ENCODE measurements at places on chromosomes 7 and 10.

DNA sequence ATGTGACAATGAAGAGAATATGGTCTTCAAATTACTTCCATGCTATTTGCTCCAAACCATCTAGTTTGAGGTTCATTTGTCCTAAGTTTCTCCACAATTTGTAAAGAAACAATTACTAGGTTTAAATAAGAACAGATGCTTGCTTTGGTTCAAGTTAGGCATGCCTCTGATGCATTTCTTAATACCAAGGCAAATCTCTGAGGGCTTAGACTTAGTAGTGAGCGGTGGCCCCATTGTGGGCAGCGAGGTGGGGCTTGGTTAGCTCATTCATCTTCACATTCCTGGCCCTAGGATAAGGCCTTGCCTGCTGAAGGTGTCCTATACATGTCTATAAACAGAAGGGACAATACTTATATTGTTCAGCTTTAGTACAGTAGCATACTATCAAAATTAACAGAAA lies 52.4 kb upstream of the RHEB start:
- DNase-seq = no peak

DNA sequence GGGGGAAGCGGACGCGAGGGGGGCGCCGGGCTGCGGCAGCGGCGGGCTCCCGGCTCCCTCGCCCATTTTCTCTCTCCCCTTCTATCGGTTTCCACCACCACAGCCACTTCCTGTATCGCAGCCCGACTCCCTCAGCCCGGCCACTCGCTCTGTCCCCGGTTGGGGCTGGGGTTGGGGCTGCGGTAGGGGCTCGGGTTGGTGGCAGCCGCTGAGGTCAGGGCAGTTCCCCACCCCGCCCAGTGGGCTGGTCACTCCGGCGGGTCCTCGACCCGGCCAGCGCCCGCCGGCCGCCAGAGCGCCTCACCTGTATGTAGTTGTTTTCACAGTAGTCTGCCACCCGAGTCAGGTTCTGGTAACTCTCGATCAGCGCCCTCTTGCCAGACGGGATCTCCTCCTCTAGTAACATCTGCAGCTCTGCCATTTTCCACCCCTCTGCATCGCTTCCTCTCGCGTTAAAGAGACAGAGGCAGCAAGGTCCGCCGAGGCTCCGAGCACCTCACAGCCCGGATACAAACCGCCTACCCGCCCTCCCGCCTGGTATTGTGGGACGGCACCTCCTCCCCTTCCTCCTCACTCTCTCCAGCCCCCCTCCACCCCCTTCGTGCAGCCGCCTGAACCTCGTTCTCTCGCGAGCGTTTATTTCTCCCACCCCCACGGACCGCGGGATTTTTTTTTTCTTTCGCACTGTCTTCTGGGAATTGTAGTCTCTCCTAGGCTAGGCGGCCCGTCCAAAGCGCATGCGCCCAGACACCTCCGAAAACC lies at the start of gene ABI1:
Gene ABI1 (minus strand): TSS at position 516 of the 762 bp plus-strand sequence. CDS start 95 bp downstream, at position 421.
- peak; percentile 98 for DNase-seq

GRCh38 chr7:14888962-14889361 lies 13.6 kb downstream of the DGKB start:
- no peak for DNase-seq

DNA sequence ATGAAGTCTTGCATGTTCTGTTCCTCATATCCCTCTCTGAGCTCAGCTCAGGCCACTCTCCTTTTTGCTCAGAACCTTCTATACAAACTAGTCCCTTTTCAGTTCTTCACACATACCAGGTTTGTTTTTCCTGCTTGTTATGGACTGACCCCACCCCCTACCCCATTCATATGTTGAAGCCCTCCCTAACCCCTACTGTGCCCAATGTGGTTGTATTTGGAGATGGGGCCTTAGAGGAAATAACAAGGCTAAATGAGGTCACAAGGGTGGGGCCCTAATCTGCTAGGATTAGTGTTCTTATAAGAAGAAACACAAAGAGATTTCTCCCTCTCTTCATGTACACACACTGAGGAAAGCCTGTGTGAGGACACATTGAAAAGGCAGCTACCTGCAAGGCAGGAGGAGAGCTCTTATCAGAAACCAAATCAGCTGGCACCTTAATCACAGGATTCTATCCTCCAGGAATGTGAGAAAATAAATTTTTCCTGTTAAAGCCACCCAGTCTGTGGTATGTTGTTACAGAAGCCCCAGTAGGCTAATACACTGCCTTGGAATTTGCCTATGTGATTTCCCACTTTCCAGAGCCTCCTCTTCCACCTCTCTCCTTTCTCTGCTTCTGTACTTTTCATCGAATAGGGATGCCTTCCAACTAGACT lies 67.3 kb upstream of the DNAJB12 start:
- DNase-seq = no peak

DNA sequence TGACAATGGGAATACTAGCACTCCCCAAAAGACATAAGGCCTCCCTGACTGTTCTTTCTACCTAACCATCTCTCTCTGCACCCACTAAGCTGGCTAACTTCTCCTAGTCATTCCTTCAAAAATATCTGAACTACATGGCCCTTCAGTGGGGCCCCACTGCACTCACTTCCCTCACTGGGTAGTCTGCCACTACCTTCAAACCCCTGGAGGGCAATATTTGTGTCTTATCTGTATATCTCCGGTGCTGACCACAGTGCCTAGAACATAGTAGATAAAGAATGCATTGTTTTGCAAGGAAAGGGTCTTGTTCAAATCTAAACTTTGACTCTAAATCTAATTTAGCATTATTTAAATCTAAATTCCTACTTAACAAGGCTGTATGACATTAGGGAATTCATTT lies 44.3 kb downstream of the CACUL1 start:
- no peak for DNase-seq

GRCh38 chr10:77547307-77548050 lies 90.1 kb downstream of the KCNMA1 start:
- no peak for DNase-seq

GRCh38 chr10:84549368-84550165 lies 221.2 kb downstream of the CCSER2 start:
- no peak for DNase-seq

DNA sequence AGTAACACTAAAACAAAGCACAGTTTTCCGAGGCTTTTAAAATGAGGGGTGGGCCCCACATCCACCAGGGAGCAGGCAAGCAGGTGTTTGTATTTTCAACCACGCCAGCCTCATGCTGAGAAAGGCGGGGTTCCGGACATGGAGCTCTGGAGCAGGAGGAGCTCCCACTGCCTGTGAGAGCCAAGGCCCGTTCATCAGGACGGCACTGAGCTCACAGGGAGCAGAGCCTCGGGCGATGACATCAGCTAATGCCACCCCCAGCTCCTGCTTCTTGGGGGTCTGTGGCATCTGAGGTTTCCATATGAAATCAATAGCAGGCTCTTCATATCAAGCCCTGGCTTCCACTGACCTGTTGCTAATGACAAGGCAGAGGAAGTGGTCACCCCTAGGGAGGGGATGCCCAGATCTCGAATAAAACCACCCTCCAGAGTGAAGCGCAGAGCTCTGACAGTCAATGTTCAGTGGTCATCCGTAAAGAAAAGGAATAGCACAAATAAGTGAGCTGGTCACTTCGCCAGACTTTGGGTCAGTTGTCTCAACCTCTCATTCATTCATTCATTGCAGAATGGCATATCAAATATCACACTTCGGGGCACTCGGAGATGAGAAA lies 89.1 kb downstream of the TNS3 start:
- no peak for DNase-seq

DNA sequence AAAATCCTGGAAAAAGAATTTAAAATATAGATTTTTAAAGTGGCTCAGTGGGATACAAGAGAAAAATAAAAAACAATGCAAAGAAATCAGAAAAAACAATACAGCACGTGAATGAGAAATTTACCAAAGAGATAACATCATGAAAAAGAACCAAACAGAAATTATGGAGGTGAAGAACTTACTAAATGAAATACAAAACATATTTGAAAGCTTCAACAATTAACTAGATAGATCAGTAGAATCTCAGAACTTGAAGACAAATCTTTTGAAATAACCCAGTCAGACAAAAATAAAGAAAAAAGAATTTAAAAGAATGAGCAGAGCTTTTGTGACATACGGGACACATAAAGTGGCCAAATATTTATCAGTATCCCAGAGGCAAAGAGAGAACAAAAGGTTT lies 71.2 kb upstream of the DIP2C start:
- no peak for DNase-seq

- no peak for DNase-seq
Observed at GRCh38 chr10:59346321-59346720, 16.0 kb downstream of the FAM13C start.

DNA sequence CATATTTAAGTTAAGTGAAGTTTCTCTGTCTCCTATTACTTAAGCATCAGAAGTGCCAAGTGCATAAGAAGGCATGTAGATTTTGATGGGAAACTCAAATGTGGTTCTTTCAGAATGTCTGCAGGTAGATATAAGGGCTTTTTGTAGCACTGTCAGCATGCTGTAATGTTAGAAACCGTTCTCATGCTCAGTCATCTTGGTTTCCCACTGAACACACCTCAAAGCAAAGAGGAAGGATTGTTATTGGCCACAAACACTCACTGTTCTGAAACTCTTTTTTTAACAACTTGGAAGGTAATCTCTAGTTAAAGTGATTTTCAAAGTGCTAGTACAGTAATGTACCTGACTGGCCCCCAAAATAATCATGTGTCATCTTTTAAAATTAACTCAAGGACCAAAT lies 126.0 kb downstream of the AASS start:
- no peak for DNase-seq

DNA sequence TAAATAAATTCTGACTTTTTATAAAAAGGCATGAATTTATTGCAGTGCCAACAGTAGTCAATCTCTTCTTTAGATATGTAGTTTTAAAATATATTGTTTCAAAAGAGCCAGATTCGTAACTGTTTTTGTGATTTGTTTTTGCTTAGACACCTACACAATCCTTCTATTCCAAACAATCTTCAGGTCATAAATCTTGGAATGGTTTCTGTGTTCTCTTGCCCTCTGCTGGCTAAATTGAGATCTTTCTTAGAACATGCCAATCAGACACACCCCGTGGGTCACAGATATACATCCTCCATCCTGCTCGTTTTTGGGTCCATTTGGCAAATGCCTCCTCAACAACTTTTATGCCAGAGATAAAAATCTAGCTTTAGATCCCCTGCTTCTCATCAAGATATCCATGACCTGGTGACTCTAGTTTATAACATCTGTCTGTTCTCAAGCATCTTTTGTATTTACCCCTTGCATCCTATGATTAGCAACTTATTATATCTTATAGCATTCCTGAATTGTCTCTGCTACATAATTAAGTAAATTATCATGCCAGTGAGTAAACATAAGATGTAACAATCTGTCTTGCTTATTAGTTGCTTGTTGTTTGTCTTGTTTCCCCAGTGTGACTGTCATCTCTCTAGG lies 35.3 kb upstream of the IFRD1 start:
- DNase-seq = peak; percentile 36

- DNase-seq = peak; percentile 6
Observed at GRCh38 chr7:7051206-7051877, 131.0 kb upstream of the C1GALT1 start.

- DNase-seq = no peak
Observed at GRCh38 chr10:66552331-66552730, 373.5 kb upstream of the LRRTM3 start.

GRCh38 chr7:124489082-124489819 lies 276.3 kb downstream of the GPR37 start:
- DNase-seq = no peak

DNA sequence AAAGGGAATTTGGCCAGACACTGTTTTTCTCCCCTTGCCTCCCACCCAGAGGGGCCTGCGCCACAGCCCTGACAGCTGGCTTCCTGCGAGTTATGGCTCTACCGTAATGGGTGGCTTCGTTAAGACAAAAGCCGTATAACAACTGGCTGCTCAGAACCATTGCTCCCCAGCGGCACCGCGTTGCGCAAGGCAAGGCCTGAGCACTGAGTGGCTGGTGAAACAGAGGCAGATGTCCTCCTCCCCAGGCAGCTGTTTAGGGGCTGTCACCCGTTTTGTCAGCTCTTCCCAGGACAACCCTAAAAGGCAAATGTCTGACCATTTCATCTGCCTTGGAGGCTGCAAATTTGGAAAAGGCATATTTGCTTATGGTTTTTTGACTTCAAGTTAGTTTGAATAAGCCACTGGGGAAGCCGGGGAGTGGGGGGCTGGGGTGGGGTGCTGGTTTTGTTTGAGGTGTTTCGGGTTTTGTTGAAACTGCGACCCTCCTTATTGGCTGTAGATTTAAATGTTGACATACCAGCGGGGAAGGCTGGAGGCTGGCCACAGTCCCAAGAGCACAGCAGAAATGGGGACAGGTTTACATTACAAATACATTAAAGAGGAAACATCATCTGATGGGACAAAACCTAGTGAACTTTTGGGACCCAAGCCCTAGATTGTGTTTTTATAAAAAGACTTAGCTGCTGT lies 681 bp upstream of the SPOCK2 start:
- no peak for DNase-seq

Data from AML-193 (cell line).